Adrenal gland (tissue), 19 donors: ENCODE measurements at places on chromosomes 2 and 18. TPM values are rescaled to one million over a fixed set of nuclear protein-coding genes. Genes with fewer than 3 reads are reported as not detected.

DNA sequence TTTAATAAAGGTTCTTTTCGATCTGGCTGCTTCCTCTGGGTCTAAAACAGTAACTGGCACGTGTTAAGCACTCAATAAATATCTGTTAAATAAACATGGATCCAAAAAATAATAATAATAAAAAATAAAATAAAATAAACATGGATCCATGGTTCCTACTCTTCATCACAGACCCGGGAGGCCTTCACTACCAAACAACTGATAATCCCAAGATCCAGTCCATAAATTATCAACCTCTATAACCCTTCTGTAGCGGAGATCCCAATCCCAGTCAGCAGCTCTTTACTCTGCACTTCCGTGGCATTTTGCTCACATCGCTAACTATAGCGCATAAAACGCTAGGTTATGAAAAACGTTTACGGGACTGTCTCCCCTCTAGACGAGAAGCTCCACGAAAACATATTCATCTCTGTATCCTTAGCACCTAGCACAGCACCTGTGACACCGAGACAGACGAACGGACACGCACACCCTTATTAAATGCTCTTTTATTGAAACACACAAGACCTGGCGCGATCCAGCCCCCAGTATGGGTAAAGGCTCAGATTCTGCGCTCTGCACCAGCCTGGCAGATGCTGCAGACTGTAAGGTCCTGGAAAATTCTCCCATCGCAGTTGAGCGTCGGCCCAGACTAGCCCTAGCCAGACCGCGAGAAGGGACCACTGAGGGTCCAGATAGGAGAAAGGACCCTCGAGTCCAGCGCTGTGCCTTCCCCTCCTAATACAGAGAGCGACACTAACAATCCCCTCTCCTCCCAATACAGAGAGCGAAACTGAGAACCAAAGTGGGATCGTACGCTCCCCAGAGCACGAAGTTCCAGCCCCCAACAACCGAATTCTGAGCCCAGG, 770 bp downstream of the NBAS start:
- no peak for DNase-seq

DNA sequence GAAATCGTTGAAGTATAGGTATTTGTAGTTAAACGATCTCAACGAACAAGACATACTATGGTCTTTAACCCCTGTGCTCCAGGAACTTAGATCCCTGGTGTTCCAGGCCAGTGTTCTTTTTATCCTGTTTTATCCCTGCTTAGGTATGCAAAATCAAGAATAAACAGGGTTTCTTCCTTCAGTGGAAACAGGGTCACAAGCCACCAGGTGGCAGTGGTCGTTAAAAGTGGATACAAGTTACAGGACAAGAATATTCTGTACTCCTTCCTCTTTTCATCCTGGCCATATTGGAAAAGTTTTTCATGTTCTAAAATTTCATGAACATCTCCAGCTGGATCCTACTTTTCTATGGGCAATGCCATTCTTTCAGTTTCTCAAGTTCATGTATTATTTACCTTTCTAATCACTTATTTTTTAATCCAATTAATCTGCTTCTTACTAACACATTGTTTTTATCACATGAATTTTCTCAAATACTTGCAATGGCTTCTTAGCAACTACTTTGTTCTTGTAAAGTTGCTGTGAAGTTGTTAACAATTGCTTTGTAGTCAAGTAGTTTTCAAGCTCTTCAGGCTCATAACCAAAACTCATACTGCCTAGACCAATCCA, 16.4 kb upstream of the HNMT start:
- peak; percentile 89 for DNase-seq

GRCh38 chr18:32884543-32884942, 111.7 kb upstream of the KLHL14 start:
- no peak for DNase-seq

DNA sequence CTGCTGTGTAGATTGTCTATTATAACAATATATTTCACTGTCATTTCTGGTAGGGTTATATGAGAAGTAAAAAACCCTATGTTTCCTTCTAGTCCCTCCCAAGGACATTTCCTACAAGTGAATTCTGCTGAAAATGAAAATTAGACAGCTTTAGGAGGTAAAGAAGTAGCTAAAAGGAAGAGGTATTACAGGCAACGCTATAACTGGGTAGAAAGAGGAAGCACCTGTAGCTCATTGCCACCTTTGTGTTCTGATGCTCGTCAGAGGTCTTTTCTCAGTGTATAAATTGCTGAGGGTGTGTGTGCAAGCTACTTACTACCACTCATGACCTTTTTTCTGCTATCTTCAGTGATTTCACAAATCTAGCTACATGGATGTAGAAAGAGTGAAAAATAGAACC, 1.4 kb downstream of the DNAJC10 start:
- DNase-seq: no peak

- DNase-seq: peak; percentile 60
Observed at GRCh38 chr2:162092658-162093556, 18.9 kb upstream of the DPP4 start.

- DNase-seq: no peak
Observed at GRCh38 chr2:161124201-161124600, 36.0 kb upstream of the TANK start.

GRCh38 chr2:46559261-46559660, 79.9 kb downstream of the TMEM247 start:
- no peak for DNase-seq

GRCh38 chr2:160963957-160964356, 196.3 kb upstream of the TANK start:
- DNase-seq: no peak

DNA sequence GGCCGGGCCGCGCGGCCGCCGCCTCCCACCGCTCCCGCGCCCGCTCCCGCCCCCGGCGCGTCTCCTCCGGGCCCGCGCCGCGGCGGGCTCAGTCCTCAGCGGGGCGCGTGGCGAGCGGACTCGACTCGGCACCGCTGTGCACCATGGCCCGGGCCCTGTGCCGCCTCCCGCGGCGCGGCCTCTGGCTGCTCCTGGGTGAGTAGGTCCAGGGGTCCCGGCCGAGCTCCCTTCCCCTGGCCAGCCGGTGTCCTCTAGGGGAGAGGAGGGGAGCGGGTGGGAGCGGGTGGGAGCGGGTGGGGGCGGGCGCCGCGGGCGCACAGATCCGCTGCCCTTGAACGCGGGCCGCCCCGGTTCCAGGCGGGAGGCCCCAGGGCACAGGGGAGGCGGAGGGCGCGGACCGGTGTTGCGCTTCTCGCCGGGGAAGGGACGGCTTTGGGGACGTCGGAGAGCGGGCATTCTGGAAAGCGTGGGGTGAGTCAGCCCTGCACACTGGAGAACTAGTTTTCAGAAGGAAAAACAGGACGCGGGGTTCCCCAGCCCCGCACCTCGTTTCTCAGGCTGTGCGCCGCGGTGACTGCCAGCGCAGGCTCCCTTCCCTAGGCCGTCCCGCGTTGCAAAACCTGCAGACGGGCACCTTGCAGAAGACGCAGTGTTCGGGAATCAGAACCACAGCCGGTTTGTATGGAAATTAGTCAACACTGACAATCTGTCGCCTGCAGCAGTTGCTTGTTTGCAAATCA, at the start of gene RAMP1:
TSS of gene RAMP1 (plus strand) at position 91 of the 740 bp plus-strand sequence. CDS start at position 144, 53 bp downstream.
- DNase-seq: no peak

DNA sequence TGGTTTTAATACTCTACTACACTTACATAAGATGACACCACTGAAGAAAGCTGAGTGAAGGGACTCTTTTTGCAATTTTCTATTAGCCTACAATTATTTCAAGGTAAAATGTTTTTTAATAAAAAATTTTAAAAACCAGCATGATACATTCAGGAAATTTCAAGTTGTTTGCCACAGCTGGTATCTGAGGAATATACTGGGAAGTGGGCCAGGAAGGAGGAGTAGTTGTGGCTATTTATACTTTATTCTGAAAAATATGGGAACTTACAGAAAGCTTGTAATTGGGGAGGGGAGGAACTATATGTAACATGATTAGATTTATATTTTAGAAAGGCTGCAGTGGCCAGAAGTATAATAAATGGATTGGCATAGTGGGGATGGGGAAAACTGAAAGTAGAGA, 40.8 kb downstream of the WDR35 start:
- DNase-seq: no peak

DNA sequence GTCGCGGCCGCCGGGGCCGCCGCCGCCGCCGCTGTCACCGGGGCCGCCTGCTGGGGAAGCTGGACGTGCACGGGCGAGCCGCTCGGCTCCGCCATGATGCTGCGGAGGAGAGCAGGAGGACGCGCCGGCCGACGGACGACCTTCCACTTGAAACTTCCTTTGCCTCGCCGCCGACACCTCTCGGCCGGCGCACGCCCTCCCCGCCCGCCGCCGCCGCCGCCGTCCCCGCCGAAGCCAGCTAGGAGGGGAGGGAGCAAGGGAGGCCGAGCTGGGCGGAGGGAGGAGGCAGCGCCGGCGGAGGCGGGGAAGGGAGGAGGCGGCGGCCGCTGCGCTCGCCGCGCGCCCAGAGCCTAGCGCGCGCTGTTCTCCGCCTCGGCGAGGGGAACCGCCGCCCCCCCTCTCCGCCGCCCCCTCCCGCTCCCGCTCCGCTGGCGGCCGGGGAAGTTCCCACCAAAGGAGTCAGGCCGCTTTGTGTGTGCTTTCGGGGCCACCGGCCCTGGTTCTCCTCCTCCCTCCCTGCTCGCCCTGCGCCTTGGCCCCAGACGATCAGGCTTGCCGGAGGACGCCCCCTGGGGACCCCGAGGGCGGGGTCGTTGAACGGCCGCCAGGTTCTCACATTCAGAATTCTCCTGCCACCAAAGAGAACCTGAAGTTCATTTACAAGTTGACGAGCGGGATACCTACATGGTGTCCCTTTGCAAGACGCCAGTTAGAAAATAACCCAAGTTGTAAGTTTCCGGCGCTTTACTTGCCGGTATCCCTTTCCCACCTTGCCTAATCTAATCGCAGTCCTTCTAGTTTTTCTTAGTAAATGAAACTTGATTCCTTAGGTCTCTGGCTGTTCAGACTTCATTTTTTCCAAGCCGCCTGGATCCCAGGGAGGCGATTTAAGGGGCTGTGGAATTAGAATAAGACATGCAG, at the start of gene STK39:
TSS of gene STK39 (minus strand) at position 255 of the 921 bp plus-strand sequence. CDS start at position 95, 160 bp downstream.
- DNase-seq: peak; percentile 61

The DUSP19 gene
- 2.4 TPM for total RNA-seq

- DNase-seq: no peak
Observed at GRCh38 chr2:198518935-198519334, 714.5 kb downstream of the PLCL1 start.

- DNase-seq: no peak
Observed at GRCh38 chr2:193153576-193153975, 958.8 kb upstream of the TMEFF2 start.

DNA sequence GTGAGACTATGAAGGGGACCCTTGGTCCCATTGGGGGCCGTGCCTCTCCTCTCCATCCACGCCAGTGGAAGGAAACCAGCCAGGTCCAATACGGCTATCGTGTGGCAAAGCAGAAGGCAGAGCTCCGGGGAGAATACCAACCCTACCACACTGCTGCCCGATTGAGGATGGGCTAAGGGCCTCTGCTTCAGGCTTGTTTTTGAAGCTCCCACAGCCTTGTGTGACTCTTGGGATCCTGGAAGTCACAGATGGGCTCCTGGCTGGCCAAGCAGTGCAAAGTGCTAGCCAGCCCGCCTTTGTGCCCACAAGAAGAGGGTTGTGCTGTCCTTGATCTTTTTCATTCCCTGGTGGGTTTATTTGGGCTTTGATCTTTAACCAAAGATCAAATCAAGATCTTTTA, 70.6 kb upstream of the ID2 start:
- no peak for DNase-seq

- DNase-seq: no peak
Observed at GRCh38 chr2:236417150-236417549, 152.5 kb upstream of the ACKR3 start.

- DNase-seq: no peak
Observed at GRCh38 chr18:45503990-45504389, 111.3 kb upstream of the SLC14A2 start.

The UGT1A7 gene
- total RNA-seq: not detected
